K562 (cell line): ENCODE measurements at places on chromosomes 12 and 14. TPM values are rescaled to one million over a fixed set of nuclear protein-coding genes. Genes with fewer than 3 reads are reported as not detected.

The SERPINA3 gene
- 2.3 and 2.8 TPM in 2 replicates for total RNA-seq

The PXN gene
- total RNA-seq: 66.6 and 74.1 TPM in 2 replicates

The LRRIQ1 gene
- not detected in 2 replicates for total RNA-seq

The PIP4K2C gene
- total RNA-seq: 28.8 and 29.3 TPM in 2 replicates

The CHD8 gene
- total RNA-seq: 43.5 and 51.2 TPM in 2 replicates

The HSPB8 gene
- 0.13 TPM in 1 of 2 replicates, not detected in the other for total RNA-seq

The NOVA1 gene
- total RNA-seq: not detected in 2 replicates

The PRDM4 gene
- total RNA-seq: 23.6 and 26.0 TPM in 2 replicates

The DBX2 gene
- total RNA-seq: not detected in 2 replicates

The SOX5 gene
- total RNA-seq: 11.9 and 14.1 TPM in 2 replicates

The RNASE7 gene
- not detected in 2 replicates for total RNA-seq

The KRT71 gene
- total RNA-seq: not detected in 2 replicates

The GRIP1 gene
- total RNA-seq: 0.75 and 1.1 TPM in 2 replicates

The TNFRSF1A gene
- 29.8 and 37.7 TPM in 2 replicates for total RNA-seq

The KLRC1 gene
- total RNA-seq: not detected in 2 replicates

The BICDL1 gene
- 0.95 and 1.3 TPM in 2 replicates for total RNA-seq

The FSCB gene
- not detected in 2 replicates for total RNA-seq

The TUNAR gene
- not detected in 2 replicates for total RNA-seq

The TSPAN19 gene
- total RNA-seq: not detected in 2 replicates

The AP4S1 gene
- total RNA-seq: 5.0 and 5.6 TPM in 2 replicates

The GUCY2C gene
- not detected in 2 replicates for total RNA-seq

The KANSL2 gene
- total RNA-seq: 43.6 and 44.8 TPM in 2 replicates

The DAO gene
- not detected in 2 replicates for total RNA-seq

The KCNH5 gene
- total RNA-seq: 1.2 and 1.5 TPM in 2 replicates

The SERPINA6 gene
- not detected in 2 replicates for total RNA-seq

The OVCH1 gene
- total RNA-seq: not detected in 2 replicates

The DDN gene
- total RNA-seq: 3.4 and 3.6 TPM in 2 replicates

The TNS2 gene
- 2.8 and 3.1 TPM in 2 replicates for total RNA-seq

The FAM186B gene
- 0.18 TPM in 2 replicates for total RNA-seq

The PTPRQ gene
- not detected in 2 replicates for total RNA-seq

The ANP32D gene
- total RNA-seq: not detected in 2 replicates

The OXA1L gene
- total RNA-seq: 119 and 125 TPM in 2 replicates
